NCI-H1417 treated with DMSO at 0.1 percent for 48 hours (cell line): ENCODE measurements at places on chromosomes 2 and 18.

- DNase-seq: no peak
Measured at GRCh38 chr18:57581301-57581934, 5.1 kb downstream of the FECH start.

- DNase-seq: no peak
Measured at GRCh38 chr18:79380816-79381806, 14.6 kb upstream of the NFATC1 start.

DNA sequence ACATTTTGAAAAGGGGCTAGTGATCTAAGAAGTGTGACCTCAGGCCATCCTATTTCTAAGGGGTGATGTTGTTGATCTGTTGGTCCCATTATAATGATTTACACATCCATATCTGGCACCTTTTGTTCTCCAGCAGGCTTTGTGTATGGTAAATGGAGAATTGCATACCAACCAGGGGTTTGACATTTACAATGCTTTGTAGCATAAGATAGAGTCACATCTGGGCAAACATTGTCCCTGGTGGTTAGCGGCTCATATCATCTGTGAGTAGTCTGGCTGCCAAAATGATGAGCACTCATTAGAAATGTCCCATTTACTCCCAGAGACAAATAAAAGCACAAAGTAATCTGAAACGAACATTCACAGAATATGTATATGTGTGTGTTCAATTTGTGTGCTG, 1775.5 kb upstream of the CELF4 start:
- no peak for DNase-seq

- no peak for DNase-seq
Measured at GRCh38 chr18:69455125-69455524, 54.4 kb downstream of the DOK6 start.

DNA sequence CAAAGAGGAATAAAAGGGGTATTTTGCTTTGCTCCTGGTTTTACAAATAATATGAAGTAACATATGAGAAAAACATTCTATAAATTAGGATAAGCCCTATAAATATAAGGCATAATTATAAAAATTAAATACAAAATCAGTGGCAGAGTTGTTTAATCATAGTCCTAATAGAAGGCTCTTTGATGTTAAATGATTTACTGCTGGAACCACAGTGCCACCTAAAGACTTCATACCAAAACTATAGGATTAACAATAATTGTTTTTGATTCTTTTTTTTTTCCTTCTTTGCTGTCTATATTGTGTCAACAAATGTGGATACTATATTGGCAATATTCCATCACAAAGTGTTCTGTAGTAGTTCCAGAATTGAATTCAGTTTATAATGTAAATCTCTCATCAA, 837.7 kb upstream of the SLC39A10 start:
- no peak for DNase-seq

DNA sequence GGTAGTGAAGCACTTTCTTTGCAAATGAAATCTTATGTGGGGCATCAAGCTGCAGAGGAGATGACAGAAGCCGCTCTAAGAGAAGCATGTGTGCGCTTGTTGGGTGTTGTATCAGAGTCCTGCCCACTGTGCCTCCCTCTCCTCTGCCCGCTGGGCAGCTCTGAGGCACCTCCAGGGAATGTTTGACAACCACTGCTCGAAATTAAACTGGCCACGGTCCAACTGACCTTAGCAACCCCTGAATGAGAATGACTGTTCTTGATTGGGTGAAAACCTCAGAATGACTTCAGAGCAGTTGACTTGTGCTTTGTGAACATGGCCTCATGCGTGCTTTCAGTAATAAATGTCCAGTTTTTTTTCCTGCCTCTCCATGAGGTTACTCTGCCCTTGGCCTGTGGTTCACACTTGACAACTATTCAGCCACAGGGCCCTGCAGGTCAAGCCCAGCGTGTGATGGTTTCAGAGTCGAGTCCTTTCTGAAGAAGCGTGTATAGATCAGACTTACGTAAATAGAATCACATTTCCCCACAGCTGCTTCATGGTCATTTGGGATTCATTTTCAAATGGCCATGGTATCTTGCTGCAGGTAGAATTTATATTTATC, 94.9 kb downstream of the SLC4A3 start:
- no peak for DNase-seq

- DNase-seq: no peak
Measured at GRCh38 chr2:223835701-223836532, 1.5 kb downstream of the AP1S3 start.

- DNase-seq: no peak
Measured at GRCh38 chr18:76903386-76903785, 81.0 kb downstream of the ZNF236 start.

GRCh38 chr2:135893374-135893794, 17.1 kb upstream of the MCM6 start:
- DNase-seq: no peak

- DNase-seq: no peak
Measured at GRCh38 chr2:19659024-19659792, 242.6 kb downstream of the TTC32 start.

DNA sequence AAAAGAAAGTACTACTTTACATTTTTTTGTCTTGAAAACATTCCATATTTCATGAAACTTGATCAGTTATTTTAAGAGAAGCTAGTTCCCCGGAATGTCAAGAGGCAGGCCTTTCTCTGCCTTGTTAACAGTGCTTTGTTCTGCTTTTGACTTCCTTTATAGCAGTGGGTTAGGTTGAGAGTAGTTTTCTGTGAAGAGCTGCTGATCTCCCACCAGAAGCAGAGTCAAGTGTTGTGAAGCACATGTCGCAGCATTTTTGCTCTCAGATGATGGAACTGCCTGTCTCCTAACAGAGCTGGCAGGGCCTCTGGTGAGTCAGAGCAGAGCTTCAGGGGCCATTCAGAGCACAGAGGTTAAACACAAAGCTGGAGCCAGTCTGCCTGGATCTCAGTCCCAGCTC, 871.8 kb downstream of the SLC4A3 start:
- no peak for DNase-seq

GRCh38 chr2:229378386-229378785, 107.3 kb upstream of the PID1 start:
- no peak for DNase-seq

GRCh38 chr2:138536302-138536701, 34.7 kb downstream of the SPOPL start:
- peak; percentile 3 for DNase-seq

DNA sequence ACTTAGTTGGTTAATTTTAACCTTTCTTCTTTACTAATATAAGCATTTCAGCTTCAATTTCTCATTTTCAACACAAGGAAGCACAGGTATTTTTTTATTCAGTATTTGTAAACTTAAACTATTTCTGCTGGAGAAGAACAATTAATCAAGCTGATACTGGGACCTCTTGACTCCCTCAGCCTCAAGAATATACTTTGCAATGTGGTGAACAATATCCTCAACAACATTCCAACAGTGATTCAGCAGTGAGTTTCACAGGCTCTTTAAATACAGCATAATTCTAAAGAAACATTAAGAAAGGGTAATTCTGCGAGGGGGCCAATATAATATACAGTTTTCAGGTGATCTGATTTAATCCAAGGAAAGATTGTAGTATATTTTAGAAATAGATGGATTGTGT, 10.0 kb downstream of the RAPGEF4 start:
- no peak for DNase-seq

- DNase-seq: no peak
Measured at GRCh38 chr2:227545990-227546389, 52.7 kb upstream of the SCYGR2 start.

DNA sequence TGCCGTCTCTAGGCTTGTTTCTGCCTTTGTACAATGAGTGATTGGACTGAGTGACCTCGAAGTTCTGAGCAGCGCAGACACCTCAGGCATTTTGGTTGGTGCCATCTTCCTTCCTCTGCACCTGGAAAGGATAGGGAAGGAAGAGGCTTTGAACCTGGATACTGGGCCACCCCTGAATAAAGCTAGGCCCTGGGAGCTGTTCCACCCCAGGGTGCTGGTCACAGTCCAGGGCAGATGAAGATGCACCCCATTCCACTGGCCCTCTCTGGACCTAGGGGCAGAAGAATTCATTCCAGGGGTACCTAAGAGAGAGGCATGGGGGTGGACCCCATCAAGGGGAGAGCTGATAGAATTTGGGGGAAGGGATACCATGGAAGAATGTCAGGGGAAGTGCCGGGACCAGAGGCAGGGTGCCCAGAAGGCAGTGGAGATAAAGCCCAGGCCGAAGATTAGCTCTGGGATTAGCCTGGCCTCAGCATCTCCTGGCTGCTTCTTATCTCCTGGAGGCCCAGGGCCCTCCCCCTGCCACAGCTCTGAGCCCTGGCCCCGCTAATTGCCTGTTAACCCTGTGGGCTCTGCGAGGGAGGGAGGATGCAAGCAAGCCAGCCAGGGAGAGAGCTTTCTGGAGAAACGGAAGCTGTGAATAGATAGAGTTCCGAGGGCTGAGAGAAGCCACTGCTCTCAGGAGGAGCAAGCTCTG, 11.4 kb downstream of the ASIC4 start:
- DNase-seq: no peak

DNA sequence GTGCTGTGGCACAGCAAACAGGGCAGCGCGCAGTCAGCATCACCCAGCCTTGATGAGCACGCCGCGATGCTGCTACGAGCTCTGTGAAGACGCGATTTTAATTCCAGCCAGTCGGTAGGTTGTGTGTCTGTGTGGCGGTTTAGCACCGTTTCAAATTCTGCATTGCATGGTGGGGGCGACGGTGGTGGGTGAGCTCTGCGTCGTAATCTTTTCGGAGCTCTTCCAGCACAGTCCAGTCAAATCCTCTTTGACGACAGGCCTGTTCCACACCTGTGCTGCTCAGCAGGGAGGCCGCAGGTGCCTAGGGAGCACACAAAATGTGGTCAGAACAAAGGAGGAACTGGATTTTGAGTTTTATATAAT, 8.6 kb downstream of the ALLC start:
- DNase-seq: no peak

DNA sequence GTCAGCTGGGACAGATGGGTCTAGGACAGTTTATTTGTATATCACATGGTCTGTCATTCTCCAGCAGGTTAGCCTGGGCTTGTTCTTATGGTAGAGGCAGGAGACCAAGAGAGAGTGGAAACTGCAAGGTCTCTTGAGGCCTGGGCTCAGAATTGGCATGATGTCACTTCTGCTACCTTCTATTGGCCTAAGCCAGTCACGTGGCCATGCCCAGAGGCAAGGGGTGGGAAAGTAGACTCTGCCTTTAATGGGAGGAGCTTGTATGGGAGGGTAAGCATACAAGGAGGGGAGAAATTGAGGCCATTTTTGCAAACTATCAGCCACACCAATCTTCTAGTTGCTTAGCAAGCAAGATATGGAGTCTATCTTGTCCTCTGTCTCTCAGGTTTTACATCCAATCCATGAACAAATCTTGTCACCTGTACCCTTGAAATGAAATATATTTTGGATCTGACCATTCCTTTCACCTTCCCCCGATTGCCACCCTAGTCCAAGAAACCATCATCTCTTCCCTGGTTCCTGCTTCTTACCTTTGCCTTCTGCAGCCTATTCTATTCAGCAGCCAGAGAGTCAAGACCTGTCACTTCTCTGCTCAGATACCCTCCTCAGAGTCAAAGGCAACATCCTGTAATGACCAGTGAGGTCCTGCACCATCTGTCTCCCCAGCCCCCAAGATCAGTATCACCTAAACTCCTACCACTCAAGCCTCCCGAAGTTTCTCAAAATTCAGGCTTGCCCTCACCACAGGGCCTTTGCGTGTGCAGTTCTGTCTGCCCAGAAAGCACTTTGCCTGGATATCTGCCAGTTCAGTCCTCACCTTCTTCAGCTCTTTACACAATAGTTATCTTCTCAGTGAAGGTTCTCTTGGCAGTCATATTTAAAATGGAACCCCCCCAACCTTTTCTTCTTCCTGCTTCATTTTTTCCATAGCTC, 240.0 kb downstream of the LOXHD1 start:
- DNase-seq: no peak

DNA sequence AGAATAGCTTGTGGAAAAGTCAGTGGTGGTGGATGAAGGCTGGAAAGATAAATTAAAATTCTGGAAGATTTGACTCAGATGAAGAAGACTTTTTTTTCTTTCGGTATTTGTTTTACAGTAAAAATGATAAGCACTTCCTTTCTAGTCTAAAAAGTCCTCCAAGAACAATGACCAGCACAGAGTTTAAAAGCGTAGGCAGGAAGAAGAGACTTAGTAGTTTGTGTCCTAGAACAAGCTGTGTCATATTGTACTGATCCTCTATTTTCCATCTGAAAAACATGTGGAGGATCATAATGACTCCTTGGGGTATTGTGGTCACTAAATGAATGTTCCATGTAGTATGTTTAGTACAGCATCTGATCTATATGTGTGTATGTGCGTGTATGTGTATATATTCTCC, 132.4 kb upstream of the FSHR start:
- DNase-seq: no peak

DNA sequence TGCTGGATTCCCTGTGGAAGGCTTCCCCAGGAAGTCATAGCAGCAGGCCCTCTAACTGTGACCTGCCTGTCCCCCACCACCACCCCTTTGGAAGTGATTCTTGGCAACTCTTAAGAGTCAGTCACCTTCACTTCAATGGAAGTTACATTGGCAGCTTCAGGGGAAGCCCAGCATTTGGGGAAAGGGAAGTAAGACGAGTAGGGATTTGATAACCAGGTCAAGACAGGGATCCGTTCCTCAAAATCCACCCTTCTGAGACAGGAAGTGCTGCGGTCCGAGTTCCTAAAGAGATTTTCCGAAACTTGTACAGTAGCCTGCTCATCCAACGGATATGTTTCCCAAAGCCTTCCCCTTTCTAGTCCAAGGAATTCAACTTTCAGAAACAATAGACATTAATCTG, 54.2 kb downstream of the MRPL35 start:
- DNase-seq: no peak

DNA sequence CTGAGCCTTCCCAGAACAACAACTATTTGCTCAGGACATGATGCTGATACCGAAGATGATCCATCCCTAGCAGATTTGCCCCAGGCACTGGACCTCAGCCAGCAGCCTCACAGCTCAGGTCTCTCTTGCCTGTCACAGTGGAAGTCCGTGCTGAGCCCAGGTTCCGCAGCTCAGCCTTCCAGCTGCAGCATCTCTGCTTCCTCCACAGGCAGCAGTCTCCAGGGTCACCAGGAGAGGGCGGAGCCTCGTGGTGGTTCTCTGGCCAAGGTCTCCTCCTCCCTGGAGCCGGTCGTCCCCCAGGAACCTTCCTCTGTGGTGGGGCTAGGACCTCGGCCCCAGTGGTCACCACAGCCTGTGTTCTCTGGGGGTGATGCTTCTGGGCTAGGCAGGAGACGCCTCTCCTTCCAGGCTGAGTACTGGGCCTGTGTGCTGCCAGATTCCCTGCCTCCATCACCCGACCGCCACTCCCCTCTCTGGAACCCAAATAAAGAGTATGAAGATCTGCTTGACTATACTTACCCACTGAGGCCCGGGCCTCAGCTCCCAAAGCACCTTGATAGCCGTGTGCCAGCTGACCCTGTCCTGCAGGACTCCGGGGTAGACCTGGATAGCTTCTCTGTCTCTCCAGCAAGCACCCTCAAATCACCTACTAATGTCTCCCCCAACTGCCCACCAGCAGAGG, 15.4 kb downstream of the CEP68 start:
- DNase-seq: no peak

DNA sequence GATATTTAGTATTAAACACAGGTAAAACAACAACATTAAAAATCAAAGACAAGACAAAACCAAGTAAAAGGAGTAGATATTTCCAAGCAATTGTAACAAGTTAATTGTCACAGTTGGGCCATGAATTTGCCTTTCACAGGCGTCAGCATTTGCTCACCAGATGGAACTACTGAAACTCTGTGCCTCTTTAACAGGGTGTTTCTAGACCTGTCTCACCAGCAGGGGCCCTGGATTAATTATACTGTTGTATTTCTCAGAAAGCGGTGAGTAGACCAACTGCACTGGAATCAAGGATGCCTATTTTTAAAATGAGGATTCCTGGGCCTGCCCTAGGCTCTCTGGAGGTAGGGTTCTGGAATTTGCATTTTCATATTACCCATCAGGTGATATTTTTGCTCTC, 92.6 kb downstream of the UPP2 start:
- no peak for DNase-seq

GRCh38 chr2:101781326-101781725, 83.8 kb downstream of the MAP4K4 start:
- no peak for DNase-seq
